ENCODE measurements at places on chromosomes 4 and X.

DNA sequence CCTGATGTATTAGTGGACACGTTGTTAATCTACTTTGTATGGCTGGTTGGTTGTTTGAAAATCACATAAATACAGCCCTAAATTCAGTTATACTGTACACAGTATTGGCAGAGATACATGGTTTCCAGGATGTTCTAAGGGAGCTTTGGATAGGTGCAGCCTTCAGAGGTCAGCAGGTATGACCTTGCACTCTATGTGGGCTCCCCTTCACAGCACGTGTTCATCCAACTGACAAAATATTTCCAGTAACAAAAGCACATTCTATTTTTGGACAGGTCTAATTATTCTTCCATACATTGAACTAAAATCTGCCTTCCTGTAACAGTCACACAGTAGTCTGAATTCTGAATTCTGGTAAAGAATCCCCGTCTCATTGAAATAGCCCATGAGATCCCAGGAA lies 92.8 kb upstream of the RAPGEF2 start:
- no peak for DNase-seq

DNA sequence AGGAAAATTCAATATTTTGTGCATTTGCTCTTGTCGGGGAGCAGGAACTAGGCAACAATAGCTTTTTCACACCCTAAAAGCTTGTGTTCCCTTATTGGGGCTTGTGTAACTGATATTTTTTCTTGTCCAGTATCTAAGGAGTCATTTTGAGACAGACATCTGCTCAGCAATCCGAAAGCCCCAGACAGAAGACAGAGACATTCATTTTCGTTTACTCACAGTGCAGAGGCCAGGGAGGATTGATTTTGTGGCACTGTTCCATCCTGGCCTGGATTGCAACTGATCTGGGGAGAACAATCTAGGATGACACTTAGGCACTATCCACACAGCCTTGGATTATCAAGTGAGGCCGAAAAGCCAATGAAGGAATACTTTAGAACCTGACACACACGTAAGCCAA lies 27.4 kb upstream of the PLAC1 start:
- DNase-seq, result no peak

DNA sequence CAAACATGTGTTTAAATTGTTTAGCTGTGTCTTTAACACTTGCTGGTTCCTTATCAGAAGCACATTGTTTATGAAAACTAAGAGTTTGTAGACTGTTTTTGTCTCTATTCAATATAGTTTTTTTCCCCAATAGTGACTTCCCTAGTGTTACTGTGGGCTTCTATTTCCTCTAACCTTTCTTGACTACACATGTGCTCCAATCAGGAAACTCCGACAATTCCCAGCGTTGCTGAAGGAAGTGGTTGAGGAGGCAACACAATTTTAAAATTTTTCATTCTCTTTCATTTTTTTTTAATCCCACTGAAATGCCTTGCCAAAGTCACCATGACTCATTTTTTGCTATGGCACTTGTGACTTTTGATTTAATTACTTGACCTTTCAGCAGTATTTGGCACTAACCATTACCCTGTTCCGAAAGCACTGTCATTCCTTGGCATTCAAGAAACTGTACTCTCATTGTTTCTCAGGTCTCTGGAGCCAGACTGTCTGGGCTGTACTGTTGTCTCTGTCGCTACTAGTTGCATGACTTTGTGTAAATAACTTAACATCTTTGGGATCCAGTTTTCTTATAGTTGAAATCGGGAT lies 67.6 kb upstream of the FREM3 start:
- no peak for DNase-seq

DNA sequence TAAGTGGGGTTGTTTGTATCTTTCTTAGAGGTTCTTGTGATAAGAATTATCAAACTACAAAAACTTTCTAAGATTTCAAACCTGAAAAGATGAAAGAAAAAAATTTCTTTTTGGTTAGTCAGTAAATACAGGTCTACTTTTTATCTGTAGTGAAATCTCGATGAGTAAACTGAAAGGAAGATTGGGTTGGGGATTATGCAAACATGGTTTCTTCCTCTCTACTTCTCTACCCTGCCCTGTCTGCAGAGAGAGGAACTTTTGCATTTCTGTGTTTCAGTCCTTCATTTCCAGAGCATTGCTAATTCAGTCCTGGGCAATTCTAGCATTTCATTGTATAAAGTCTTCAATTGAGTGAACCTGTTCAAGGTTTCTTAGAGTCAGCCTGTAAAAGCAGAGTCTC lies 51.6 kb upstream of the IL2 start:
- DNase-seq, result no peak

- DNase-seq, result no peak
These were observed 42.5 kb downstream of the ADD1 start for GRCh38 chr4:2886161-2886560.

Data from fibroblast of skin of left biceps (primary cell).